ENCODE measurements at places on chromosomes 5 and 9.

- DNase-seq, result no peak
These were observed 49.9 kb upstream of the SLIT3 start for GRCh38 chr5:169350759-169351240.

GRCh38 chr5:172617817-172618216 is 23.2 kb upstream of the NEURL1B start:
- DNase-seq, result no peak

- no peak for DNase-seq
These were observed 3.6 kb upstream of the TRIM32 start for GRCh38 chr9:116683535-116683934.

DNA sequence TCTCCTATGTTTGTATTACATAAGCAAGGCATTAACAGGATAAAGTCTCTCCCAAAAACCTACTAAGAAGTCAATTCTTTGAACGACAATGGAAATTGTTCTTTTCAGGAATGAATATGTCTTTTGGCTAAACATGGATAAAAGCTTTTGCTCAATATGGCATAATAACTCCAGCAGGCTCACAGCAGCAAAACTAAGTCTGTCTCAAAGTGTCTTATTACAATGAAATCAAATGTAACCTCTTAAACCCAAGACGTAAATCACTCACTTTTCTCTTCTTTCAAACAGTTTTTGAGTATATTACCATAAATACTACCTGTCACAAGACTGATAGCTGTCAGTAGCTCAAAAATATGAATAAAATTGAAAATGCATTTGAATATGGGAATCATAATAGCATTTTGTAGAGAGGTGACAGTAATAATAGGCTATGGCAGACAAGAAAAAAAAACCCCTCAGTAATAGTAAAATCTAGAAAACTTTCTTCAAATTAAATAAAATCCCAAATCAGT is 41.7 kb upstream of the EFNA5 start:
- no peak for DNase-seq

DNA sequence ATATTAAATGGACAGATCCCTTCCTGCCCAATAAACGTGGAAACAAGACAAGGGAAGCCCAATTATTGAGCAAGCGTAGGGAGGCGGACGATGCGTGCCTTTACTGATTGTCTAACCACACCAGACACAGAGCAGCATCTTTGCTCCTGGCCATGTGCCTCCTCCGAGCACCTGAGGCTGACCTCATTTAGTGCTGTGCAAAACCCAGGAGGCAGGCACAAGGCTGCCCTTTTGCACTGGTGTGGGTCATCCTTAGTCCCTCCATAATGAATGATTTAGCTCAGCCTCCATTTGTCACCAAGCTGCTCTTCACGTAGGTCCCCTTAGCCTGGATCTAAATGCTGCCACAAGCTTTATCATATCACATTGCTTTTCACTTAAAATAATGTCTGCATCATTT is 24.1 kb upstream of the CDH6 start:
- no peak for DNase-seq

DNA sequence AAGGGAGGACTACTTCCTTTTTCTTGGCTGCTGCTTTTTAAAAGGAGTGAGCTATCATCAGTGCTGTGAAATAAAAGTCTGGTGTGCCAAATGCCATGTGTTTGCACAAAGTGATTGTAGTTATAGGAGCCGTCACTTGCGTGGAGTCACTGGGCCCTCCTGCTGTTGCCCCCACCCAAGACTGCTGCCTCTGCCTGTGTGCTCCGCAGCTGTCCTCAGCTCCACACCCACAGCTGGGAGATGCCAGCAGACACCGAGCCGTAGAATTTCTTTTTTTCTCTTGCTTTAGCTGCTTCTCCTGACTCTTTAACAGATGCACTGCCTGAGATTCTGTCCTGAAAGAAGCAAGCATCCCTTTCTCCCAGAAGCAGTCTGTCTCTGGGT is 9.8 kb upstream of the GLE1 start:
- DNase-seq, result no peak

GRCh38 chr9:12681620-12682019 is 11.6 kb upstream of the TYRP1 start:
- no peak for DNase-seq

All from SHP77 treated with DMSO at 0.1 percent for 48 hours (cell line).